ENCODE measurements at places on chromosomes 6 and 20. TPM values are rescaled to one million over a fixed set of nuclear protein-coding genes. Genes with fewer than 3 reads are reported as not detected.

The FNDC11 gene
- total RNA-seq: 0.16 TPM

DNA sequence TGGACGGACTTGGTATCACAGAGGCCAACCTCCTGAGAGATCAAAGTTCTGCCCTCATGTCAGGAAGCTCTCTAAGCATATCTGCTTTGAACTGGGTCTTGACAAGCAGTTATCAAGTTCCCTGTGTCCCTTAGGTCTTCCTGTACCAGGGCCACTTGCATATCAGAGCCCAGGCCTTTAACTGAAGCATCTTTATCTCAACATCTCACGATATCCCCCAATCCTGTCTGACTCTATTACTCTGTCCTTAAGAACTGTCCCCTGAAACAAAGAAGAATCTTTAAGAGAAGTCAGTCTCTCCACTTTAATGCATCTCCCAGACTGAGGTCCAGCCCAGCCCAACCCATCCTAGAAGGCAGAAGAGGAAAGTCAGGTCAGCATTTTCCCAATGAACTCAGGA lies 8.2 kb downstream of the MAS1L start:
- DNase-seq: no peak

- DNase-seq: no peak
Observed at GRCh38 chr6:144347933-144348332, 62.8 kb downstream of the UTRN start.

GRCh38 chr6:121890307-121890910 lies 455.0 kb downstream of the GJA1 start:
- no peak for DNase-seq

DNA sequence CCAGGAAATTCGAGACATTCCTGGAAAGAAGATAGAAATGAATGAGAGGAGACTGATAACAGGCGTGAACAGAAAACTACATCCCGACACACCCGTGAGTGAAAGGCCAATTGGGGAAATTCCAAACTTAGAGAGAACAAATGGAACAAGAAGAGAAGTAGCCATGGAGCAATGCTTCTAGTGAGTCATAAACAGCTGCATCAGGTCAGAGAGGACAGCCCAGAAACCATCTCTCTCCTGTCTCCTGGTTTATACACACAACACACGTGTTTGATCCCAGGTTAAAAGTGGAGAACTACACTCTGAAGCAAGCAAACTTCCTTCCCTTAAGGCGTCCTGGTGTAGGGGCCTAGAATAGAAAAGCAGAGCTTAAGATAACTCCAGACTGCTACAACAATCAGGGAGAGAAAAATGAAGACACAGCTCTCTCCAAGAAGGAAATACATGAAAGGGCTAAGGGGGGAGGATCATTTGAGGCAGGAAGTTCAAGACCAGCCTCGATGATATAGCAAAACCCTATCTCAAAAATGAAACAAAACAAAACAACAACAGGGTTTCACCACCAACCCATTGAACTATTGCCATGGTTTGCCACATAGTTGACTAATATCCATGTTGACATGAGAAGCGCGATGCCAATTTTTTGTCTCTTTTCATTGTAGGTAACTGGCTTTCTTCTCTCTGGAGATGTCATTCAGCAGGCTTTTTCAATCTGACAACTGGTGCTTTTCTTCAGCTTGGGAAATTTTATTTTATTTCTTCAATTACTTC lies 26.9 kb downstream of the NRN1 start:
- no peak for DNase-seq

GRCh38 chr20:32382102-32382950 lies 24.2 kb downstream of the ASXL1 start:
- no peak for DNase-seq

- DNase-seq: no peak
Observed at GRCh38 chr6:164996838-164997237, 312.6 kb downstream of the C6orf118 start.

GRCh38 chr6:141848029-141848890 lies 284.5 kb upstream of the GJE1 start:
- DNase-seq: no peak

DNA sequence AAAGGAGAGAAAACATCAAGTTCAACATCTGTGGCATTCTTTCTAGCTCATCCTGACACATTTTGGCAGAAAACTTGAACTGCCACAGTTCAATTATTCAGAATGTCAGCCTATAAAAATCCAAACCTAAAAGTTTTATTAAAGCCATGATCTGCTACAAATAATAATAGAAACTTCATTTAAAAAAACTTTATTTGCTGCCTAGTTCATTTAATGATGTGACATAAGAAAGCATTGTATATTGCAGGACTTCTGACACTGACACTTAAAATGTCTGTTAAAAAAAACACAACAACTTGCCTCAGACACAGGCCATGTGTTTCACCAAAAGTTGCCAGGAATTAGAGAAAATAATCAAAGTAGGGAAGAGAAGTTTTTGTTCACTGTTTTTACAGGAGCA lies 88.3 kb upstream of the HTR1E start:
- no peak for DNase-seq

DNA sequence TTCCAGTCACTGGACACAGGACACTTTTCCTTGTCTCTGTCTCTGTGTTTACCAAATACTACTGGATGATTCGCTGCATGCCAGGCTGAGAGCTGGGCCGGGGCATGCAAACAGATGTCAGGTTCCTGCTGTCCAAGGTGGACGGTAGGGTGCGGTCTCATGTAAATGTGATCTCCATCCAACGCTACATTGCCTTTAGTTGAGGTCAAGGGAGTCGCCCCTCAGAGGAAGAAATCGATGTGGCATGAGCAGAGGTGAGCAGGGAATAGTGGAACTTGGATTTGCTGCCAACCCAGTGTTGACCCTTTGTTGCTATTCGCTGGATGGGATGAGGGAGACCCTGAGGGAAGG lies 9.8 kb upstream of the TOX2 start:
- no peak for DNase-seq

The LY6G6C gene
- total RNA-seq: not detected

- no peak for DNase-seq
Observed at GRCh38 chr6:27159725-27160124, 87.8 kb upstream of the PRSS16 start.

- no peak for DNase-seq
Observed at GRCh38 chr20:46027245-46027853, 1.7 kb upstream of the SLC12A5 start.

DNA sequence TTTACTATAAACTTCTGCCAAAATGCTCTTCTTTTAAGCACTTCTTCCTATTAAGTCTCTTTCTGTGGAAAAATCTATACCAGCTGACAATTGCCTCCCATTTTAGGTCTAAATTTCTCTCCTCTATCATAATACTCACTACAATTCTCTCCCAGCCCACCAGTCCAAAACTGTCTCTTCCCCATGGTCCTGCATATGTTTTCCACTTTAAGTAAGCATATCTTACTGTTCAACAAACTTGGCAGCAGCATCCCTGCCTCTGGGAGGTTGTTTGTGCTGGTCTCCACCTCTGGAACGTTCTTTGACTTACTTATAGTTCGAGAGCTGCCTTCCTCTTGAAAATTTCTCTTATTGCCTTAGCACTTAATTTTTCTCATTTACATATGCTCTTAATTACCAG lies 180.5 kb downstream of the COL12A1 start:
- DNase-seq: no peak

The ACTL10 gene
- total RNA-seq: 0.19 TPM

All from Right ventricle myocardium inferior (tissue), 1 donor.